ENCODE measurements at places on chromosomes 2 and 18.
A peak's percentile ranks its signal among the peaks of the same experiment; 100 is the strongest.

DNA sequence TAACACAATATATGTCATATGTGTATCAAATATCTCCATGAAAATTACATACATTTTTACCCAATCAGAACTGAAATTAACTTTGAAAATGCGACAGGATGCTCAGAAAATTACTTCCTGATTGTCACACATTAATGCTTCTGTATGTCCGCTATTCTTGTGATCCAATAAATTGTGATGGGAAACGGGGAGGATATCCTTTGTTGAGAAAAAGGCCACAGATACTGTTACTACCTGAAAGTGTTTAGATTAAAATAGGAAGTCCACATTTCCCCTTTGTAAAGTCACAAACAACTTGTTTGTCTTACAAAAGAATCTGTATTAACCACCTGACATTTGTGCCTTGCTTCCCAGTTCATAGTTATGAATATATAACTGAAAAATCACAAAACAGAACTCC lies 62.9 kb downstream of the NOL10 start:
- DNase-seq = no peak

- DNase-seq = no peak
These were observed 831.1 kb downstream of the GALR1 start for GRCh38 chr18:78080761-78081160.

- DNase-seq = no peak
These were observed 85.7 kb upstream of the RBBP8 start for GRCh38 chr18:22847392-22847791.

DNA sequence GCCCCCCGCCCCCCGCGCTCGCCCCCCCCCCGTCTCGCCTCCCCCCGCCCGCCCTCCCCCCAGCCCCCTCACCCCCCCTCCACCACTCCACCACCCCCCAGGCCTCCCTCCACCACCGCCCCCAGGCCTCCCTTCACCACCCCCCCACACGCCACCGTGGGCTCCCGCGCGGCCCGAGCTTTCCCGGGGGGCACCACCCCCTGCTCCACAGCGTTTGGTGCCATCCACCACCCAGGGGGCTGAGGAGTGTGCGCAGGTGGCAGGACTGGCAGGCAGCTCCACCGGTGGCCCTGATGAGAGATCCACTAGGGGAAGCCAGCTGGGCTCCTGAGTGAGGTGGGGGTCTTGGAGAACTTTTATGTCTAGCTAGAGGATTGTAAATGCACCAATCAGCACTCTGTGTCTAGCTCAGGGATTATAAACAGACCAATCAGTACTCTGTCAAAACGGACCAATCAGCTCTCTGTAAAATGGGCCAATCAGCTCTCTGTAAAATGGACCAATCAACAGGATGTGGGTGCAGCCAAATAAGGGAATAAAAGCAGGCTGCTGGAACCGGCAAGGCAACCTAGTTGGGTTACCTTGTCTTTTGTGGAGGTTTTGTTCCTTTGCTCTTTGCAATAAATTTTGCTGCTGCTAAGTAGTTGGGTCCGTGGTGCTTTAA lies 43.0 kb upstream of the ITSN2 start:
- no peak for DNase-seq

GRCh38 chr2:200226451-200227426 lies 79.8 kb upstream of the SPATS2L start:
- DNase-seq = no peak

- DNase-seq = peak; percentile 33
These were observed 52.7 kb upstream of the MAPK4 start for GRCh38 chr18:50507120-50507590.

GRCh38 chr2:29703336-29703735 lies 218.1 kb downstream of the ALK start:
- DNase-seq = no peak

- DNase-seq = no peak
These were observed 649 bp downstream of the FECH start for GRCh38 chr18:57585855-57586250.

DNA sequence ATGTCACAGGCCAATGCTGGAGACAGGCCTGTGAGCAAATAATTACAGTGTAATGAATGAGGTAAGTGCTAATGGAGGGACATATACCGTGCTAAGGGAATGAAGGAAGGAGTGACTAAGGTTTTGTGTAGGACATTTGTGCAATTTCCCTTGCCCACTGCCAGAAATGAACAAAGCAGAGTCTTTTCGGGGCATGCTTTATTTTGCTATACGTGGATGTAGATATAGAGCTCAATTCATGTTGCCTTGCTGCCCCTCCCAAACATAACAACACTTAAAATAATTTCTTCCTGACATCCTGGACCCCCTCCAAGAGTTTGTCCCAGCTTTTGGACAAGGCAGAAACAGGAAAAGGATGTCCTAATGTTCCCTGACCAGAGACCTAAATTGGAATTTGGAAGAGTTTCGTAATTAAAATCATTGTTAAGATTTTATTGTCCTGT lies 23.7 kb upstream of the CD28 start:
- DNase-seq = no peak

GRCh38 chr2:61671561-61672315 lies 133.6 kb upstream of the XPO1 start:
- DNase-seq = no peak

GRCh38 chr18:28855524-28855923 lies 678.6 kb upstream of the CDH2 start:
- DNase-seq = no peak

GRCh38 chr2:12716032-12716281 lies 779 bp upstream of the TRIB2 start:
- peak; percentile 63 for DNase-seq

DNA sequence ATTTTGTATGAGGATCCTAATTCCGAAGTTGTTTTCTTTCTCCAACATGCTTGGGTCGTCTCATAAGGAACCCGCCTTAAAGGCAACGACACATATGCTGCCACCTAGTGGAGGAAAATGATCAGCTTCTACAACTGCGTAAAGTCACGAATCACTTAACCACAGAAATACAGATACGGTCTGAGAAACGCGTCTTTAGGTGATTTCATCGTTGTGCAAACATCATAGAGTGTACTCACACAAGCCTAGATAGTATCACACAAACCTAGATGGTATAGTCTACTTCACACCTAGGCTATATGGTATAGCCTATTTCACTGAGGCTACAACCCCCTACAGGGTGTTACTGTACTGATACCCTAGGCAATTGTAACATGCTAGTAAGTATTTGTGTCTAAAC lies 13.1 kb downstream of the GNLY start:
- DNase-seq = peak; percentile 72

DNA sequence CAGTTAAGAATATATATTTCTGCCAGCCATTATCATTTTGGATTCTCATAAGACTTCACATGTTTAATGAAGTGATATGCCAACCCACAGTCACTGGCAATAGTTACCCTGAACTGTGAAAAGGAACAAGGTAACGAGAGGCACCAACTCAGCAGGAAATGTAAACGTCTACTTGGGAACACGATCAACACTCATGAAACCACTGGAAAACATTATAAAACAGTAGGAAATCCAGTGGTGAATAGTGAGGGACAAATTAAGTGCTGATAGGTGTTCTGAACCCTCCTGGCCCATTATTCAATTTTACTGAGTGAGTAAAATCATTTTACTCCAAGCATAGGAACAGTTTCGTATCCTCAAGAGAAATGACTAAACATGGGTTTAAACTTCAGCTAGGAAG lies 17.1 kb downstream of the CCDC68 start:
- no peak for DNase-seq

DNA sequence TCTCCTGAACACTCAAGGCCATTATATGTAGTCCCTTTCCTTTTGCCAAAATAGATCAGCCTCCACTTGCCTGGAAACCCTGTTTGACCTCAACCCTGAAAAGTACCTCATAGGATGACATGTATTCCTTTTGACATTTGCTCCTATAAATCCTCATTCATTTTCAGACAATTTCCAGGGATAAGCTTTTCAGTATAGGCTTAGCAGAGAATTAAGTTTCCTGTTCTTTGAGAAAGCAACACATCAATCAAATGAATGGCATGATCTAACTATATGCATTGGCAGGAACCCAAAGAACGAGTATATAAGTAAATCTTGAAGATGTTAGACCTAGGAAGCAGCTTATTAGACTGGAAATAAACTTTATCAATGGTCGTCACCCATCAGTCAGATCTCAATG lies 483.0 kb downstream of the CCDC85A start:
- DNase-seq = no peak

DNA sequence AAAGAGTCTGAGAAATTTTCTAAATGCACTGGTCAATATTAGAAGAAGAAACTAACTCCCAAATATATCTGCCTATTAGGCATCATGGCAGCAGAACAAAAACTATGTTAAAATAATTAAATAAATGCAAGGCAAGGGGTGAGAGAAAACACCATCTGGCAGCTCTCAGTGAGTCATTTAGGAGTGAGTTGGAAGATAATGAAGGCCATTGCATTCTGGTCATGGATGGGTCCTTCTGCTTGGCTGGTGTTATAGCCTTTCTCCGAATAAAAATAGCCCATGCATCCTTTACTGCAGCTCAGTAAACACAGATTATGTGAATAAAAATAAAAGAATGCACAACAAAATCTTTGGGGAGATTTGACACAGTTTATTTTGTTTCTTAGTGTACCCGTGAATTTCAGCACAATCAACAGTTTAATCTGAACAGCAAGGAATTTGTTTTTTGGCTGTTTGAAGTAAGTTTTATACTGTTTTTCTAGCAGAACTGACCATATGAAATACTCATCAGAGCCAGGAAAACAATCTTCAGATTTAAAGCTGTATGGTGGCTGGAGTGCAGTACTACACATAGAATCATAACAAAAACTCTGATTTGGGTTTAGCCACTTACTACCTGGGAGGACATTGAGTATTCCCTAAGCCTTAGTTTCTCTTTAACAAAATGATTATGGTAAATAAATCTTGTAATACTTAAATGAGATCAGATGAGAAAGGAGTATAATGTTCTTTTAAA lies 225.1 kb upstream of the ITGA4 start:
- no peak for DNase-seq

DNA sequence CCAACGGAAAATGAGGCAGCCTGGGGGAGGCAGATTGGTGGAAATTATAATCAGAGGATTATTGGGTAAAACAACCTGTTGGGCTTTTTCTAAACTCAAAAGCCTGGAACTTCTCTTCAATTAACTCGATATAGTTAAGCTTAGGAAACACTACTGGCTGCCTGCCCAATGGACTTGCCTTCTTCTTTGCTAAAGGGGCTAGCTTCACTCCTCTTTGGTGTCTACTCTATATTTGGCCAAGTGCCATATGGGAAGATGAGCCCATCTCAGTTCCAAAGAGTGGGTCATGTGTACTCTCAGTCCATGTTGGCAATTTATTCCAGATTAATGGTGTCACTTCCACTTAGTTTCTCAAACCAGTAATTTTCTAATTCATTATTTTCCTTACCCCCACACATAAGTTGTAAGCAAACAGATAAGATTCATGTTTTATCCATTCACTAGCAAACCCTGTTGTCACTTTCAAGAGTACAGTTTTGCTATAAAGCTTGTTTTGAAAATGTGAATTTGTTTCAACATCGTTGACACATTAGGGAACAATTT lies 34.3 kb downstream of the DARS1 start:
- DNase-seq = no peak

GRCh38 chr18:7273301-7273921 lies 42.5 kb downstream of the LRRC30 start:
- DNase-seq = no peak

- DNase-seq = no peak
These were observed 11.8 kb downstream of the CYRIA start for GRCh38 chr2:16653799-16654198.

GRCh38 chr2:16126517-16127275 lies 186.3 kb downstream of the MYCN start:
- DNase-seq = no peak

- no peak for DNase-seq
These were observed 994.0 kb downstream of the TSN start for GRCh38 chr2:122749405-122749804.

GRCh38 chr18:14947482-14948162 lies 199.7 kb downstream of the ANKRD30B start:
- DNase-seq = peak; percentile 28

- no peak for DNase-seq
These were observed 6.0 kb downstream of the HADHA start for GRCh38 chr2:26238311-26238958.

GRCh38 chr2:135985826-135986393 lies 484 bp upstream of the DARS1 start:
- peak; percentile 23 for DNase-seq

DNA sequence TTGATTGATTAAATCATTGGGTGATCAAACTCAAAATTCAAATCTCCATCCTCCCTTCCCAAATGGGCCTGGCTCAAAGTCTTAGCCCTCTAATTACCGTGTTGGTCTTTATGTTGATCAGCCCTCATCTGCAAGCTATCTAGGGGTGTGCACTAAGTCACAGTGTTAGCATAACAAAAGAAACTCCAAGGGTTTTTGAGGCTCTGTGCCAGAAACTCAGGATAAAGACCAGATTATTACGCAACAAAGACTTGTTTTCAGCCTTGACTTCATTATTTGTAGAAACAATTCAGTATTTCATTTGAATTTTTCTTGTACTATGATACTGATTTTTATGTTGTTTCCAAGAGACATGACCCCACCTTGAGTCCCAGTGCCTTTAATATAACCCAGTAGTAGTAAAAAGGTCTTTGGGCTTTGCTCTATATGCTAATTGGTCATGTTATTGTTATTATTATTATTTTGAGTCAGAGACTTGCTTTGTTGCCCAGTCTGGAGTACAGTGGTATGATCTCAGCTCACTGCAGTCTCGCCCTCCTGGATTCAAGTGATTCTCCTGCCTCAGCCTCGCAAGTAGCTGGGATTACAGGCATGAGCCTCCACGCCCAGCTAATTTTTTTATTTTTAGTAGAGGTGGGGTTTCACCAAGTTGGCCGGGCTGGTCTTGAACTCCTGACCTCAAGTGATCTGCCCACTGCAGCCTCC lies 13.9 kb downstream of the PSMD14 start:
- DNase-seq = no peak

- no peak for DNase-seq
These were observed 69.5 kb downstream of the ANTXR1 start for GRCh38 chr2:69082430-69082997.

GRCh38 chr2:118202707-118203303 lies 114.5 kb downstream of the INSIG2 start:
- DNase-seq = peak; percentile 34

GRCh38 chr2:33212151-33212550 lies 264.3 kb upstream of the RASGRP3 start:
- DNase-seq = no peak

- DNase-seq = no peak
These were observed 37.5 kb upstream of the SERPINB2 start for GRCh38 chr18:63850020-63850419.

DNA sequence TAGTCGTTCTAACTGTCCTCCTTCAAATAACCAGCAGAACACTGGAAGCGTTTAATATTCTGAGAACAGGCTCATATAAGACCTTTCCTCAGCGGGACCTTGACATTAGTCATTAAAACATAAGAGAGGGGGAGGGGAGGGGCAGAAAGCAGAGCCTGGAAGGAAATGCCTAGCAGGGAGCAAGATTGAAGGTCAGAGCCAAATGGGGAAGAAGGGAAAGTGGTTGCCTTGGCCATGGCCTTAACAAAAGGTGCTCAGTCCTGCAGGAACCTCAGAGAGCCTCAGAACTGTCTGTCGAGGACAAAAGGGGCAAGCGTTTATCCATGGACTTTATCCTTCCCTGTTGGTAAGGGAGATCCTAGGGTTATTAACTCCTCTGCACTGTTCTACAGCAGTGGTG lies 856 bp upstream of the PLA2R1 start:
- DNase-seq = no peak

- no peak for DNase-seq
These were observed 54.2 kb upstream of the FRZB start for GRCh38 chr2:182920631-182921056.
